GM06990 (cell line): ENCODE measurements at places on chromosomes 11 and 22.

DNA sequence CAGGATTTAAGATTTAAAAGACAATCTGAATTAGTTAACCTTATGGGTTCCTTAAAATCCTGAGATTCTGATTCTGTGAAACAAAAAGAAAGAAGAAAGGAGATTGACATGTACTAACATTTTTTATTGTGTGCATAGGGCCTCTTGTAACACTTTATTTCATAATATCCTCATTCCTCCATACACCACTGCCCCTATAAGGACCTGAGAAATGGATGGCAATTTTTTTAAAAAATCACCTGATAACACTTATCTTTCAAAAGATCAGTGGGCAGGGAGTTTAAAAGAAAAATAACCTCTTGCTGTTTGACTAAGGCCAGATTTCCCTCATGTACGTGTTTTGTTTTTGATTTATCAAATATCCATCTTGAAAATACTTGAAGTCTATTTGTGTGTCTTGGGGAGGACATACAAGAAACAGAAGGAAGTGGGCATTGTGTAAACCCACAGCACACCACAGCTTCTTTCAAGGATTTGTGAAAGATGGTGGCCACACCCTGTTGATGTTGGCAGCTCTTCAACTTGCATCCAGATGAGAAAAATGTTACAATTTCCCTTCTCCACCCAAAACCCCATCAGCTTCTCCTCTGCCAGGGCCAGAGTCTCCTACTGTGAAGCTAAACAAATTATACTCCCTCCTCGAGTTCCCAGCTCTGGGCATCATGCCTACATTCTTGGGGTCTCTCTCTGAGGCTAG is 35.0 kb upstream of the MPEG1 start:
- no peak for DNase-seq

DNA sequence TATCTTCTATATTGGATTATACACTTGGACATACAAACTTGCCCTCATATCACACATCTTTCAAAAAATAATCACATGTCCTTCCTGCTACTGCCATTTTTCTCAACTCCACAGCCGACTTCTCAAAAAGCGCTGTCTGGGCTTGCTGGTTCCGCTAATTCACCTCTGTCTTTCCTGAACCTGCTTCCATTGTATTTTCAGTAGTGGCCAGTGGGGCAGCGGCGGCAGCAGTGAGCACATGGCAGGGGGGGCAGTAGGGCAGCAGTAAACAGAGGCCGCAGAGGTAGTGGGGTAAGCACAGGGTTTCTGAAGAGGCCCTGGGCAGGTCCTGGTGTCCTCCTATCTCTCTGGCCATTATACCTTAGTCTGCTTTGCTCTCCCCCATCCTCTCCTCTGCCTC is 126.3 kb downstream of the RRAS2 start:
- DNase-seq: no peak

- no peak for DNase-seq
These were observed 108.2 kb downstream of the SLC36A4 start for GRCh38 chr11:93089474-93090102.

GRCh38 chr11:1779806-1780699 is 16.3 kb upstream of the CTSD start:
- DNase-seq: no peak

DNA sequence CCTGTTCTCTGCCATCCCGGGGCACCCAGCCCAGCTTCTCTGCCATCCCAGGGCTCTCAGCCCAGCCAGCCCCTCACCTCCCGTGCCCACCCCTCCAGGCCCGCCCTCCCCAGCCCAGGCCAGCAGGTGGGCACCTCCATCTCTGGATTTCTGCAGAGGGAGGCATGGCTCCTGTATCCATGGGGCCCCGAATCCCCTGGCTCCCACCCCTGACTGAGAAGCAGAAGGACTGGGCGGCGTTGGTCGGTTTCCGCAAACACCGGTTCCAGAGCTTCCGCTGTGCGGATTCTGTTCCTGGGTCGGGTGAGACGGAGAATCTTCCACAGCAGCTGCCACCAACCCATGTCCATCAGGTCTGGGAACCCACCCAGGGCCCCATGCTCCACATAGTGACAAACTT is 240.3 kb downstream of the BRD1 start:
- DNase-seq: no peak

- DNase-seq: no peak
These were observed 40.8 kb downstream of the BID start for GRCh38 chr22:17733466-17733865.

GRCh38 chr22:24418786-24419474 is 8.5 kb upstream of the ADORA2A start:
- no peak for DNase-seq

DNA sequence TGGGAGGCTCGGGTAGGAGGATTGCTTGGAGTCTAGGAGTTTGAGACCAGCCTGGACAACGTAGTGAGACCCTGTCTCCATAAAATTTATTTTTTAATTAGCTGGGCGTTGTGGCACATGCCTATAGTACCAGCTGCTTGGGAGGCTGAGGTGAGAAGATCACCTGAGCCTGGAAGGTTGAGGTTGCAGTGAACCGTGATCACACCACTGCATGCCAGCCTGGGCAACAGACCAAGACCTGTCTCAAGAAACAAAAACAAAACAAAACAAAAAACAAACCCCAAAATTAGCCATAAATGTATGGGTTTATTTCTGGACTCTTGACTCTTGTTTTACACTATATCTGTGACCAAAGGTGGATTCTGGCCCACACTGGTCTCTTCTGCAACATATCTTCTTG is 41.6 kb downstream of the EIF3F start:
- DNase-seq: no peak

- no peak for DNase-seq
These were observed 435.1 kb upstream of the CCDC90B start for GRCh38 chr11:83721263-83721662.

- DNase-seq: no peak
These were observed 27.2 kb downstream of the SHANK3 start for GRCh38 chr22:50699756-50700386.

DNA sequence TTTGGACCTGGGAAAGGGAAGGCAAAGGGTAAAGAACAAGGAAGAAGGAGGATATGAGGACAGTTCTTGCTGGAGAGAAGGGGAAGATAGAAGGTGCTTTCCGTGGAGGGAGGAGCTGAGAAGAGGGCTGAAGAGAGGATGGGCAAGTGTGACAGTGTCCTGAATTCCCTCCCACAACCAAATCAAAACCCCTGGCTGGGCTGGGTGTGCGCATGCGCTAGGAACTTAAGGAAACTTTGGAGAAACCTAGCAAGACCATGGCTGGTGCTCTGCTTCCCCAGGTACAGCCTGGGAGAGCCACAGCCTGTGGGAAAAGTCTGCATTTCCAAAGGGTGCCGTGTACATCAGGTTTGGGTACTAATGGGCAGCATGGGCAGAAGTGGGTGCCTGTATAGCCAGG is 29.0 kb upstream of the FJX1 start:
- no peak for DNase-seq

- DNase-seq: no peak
These were observed 12.4 kb upstream of the OAF start for GRCh38 chr11:120198403-120198786.

GRCh38 chr22:48179571-48180546 is 1417.4 kb downstream of the TBC1D22A start:
- no peak for DNase-seq

GRCh38 chr11:89633135-89633705 is 76.9 kb upstream of the TRIM77 start:
- no peak for DNase-seq

DNA sequence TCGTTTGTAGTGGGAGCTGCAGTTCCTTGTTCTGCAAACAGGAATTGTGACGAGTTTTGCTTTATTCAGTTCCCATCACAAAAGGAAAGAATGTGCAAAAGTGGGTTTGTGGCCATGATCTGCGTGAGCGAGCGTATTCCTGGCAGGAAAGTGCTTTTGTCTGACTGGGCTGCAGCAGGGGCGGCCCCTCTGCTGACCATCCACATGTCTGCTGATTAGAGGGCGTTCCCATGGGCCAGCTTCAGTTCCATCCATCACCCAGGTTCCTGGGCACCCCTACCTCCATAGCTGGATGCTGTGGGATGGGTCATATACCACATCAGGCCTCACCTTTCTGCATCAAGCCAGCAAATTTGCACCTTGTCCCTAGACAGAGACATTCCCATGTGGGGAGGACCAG is 28.9 kb upstream of the GAL start:
- no peak for DNase-seq

DNA sequence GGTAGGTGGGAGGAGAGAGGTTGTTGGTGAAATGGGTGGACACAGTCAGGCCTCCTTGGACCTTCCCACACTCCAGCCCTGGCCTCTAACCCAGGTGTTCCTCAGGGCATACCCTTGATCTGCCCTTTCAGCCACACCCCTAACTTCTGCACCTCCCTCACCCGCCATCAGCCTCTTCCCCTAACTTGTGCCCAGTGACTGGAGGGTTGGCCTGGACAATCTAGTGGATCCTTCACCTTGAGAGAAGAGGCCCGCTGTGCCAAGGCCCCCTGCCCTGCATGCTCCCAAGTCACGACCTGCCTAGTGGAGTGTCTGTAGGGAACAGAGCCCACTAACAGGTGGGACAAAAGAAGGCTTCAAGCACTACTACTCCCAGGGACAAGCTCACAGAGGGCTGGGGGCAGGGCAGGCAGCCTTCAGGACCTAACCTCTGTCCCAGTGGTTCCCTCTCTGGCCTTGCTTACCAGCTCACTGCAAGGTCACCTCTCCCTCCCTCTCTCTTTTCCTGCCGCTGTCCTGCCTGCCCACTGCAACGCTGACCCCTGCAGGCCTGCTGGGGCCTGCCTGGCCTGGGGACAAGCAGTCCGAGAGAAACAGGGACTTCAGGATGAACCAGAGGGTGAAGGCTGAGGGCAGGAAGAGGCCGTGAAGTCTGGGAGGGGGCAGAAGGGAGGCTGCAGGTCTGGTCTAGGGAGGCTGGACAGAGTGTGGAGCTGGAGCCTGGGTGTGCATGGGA is 3.3 kb downstream of the SYT7 start:
- DNase-seq: no peak

- DNase-seq: no peak
These were observed 278.0 kb upstream of the ANO3 start for GRCh38 chr11:26053966-26054365.

- no peak for DNase-seq
These were observed 210.6 kb upstream of the LUZP2 start for GRCh38 chr11:24286238-24286637.

GRCh38 chr22:30890686-30891442 is 77.7 kb downstream of the MORC2 start:
- no peak for DNase-seq

GRCh38 chr22:19802894-19803735 is 42.5 kb downstream of the TBX1 start:
- DNase-seq: no peak

DNA sequence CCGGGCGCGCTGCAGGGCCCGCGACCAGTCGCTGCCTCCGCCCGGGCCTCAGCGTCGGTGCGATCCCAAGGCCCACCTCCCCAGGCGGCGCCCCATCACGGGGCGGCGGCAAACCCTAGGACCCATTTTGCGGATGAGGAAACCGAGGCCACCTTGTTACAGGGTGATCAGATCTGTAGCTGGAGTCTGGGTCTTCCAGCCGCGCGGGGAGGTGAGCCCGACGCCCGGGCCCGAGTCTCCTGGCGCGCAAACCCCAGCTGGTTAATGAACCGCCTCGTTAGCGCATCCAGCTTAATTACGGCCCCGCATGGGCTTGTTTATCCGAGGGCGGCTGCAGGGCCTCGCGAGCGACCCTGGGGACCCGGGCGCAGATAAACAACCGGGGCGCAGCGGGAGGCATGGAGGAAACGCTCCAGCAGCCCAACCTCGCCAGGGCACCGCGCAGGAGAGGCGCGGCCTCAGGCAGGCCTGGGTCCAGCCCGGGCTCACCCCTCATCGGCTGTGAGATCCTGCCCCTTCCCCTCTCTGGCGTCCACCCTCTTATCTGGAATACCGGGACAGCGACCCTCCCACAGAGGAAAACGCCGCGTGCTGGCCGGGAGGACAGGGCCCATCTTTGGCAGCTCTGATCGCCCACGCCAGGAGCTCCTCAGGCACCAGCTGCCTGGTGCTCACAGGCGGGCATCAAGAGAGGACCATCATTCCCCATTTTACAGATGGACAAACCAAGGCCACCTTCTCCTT is 14.7 kb downstream of the OTUB1 start:
- no peak for DNase-seq

DNA sequence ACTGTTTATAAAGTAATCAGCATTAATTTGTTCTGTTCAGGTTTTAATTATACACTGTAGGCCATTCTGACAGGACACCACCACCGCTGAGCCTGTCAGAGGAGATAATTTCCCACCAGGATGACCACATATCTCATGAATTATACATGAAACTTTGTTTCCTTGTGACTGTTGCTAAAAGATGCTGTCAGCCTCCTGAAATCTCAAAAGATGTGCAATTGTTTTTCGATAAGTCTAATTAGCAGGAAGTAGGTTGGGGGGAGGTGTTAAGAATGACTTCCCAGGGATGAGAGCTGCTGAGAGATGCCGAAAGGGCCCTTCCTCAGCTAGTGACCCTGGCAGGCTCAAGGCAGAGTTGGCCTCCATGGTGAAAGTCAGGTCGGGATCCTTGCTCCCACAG is 485.4 kb downstream of the SOX6 start:
- no peak for DNase-seq

DNA sequence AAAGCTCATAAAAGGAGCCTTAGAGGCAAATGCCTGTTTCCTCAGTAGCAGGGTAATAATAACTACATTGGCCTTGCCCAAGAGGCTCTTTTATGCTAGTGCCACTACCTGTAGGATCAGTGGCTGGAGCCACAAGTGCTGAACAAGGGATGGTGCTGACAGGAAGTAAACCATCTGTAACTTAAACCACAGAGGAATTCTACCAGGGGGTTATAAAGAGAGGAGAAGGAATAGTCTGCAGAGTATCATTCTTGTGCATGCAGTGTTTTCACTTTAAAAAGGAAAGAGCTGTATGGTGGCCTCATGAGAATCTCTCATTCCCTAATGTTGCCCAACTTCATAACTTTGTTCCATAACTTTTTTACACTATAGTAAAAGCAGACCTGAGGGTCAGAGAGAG is 168.1 kb downstream of the DBX1 start:
- no peak for DNase-seq

DNA sequence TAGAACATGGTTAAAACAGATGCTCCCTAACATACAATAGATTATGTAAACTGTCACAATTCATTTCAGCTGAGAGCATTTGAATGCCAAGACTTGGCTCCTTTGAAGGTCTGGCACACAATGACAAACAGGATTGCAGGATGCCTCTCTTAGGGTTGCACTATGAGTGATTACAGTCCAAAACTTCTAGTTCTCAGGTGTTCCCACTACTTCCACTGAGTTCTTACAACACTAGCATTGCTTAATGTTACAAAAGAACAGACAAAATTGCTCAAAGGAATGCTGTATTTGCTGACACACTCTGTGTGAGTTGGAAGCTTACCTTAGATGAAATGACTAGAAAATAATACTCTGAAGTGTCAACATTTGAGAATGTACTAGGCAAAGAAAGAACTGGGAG is 2413.8 kb upstream of the RAG2 start:
- no peak for DNase-seq

- no peak for DNase-seq
These were observed 533.6 kb upstream of the API5 start for GRCh38 chr11:42778193-42778592.
